ENCODE measurements at places on chromosomes 4 and X.

DNA sequence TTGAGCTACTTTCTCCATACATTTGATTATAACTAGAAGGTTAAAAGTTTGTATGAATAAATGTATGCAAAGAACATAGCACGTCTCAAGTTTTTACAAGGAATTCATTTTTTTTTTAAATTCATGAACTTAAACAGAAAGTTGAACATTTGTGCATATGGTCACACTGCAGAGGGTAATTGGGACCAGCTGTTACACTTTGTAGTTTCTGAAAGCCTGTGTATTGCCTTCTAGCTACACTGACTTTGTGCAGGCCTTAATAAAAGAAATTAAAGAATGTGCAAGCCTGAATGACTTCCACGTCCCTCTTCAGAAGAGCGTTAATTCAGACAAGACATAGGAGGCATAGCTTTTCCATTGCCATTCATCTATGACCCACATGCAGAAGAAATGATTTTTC lies 153.1 kb upstream of the PCDH18 start:
- DNase-seq, result no peak

- no peak for DNase-seq
These were observed 30.1 kb upstream of the PRDX4 start for GRCh38 chrX:23637187-23637586.

GRCh38 chr4:167890226-167890625 lies 202.1 kb upstream of the ANXA10 start:
- no peak for DNase-seq

DNA sequence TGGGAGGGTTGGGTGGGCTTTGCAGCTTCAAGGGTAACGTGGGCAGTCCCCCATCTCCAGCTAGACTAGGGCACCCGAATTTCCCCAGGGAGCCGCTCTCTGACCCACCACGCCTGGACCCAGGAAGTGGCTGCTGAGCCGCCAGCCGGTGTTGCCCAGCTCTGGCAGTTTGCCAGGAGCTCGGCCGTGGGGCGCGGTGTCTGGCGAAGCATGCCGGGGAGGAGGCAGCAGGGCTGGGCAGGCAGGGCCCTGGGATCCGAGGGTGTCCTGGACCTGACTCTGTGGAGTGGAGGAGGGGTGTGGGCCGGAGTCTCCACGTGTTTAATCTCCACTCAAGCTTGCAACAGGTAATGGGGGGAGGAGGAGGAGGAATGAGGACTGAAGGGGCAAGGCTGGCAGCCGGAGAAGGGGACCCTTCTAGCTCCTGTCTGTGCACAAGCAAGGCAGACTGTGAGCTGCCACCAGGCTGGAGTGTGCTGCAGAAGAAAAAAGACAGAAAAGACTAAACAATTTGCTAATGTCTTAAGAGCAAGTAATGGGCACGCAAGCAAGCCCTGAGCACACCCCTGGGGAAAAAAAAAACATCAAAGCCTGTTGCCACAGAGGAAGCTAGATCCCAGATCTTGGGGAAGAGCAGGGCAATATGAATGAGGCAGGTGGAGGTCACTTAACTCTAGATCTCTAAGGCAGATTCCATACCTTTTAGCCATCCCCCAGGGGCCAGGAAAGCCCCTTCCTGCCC lies 2.4 kb downstream of the LONRF3 start:
- DNase-seq, result peak; percentile 30

Measured in astrocyte of the hippocampus (primary cell).